ENCODE measurements at places on chromosomes 2 and 18.
A peak's percentile ranks its signal among the peaks of the same experiment; 100 is the strongest.

GRCh38 chr2:11562476-11562875, 28.6 kb downstream of the GREB1 start:
- no peak for DNase-seq

DNA sequence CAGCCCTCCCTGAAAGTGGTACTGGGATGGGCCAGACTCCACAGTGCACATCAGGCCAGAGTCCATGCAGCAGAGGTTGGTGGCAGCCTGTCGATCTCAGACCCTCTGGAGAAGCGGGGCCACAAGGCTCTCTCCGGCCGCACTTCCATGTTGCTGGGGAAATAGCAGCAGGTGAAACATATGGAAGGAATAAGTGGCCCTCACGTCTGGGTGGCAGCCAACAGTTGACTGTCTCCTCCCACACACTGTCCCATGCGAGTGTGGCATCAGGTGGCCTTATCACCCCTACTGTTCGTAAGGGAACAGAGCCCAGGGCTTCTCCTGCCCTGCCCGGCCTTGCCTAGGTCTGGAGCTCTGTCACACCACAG, 58.1 kb upstream of the FOSL2 start:
- no peak for DNase-seq

DNA sequence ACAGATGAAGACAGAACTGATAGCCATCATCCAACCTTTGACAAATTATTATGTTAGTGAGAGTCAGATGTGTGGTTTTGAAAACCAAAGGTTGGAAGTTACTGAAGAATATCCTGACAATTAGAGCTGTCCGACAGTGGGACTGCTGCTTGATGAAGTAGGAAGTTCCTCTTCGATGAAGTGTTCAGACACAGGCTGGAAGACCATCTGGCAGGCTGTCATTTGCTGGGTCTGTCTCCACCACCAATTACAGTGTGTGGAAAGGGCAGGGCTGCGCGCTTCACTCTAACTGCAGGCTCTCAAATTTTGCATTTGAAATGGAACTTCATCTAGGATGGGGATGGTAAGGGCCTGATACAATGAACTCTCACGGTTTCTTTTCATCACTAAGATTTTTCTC, 313.8 kb downstream of the PIK3C3 start:
- no peak for DNase-seq

- DNase-seq: no peak
These were observed 34.8 kb downstream of the MYO3B start for GRCh38 chr2:170212625-170213280.

GRCh38 chr18:2636126-2636631, 19.3 kb upstream of the SMCHD1 start:
- no peak for DNase-seq

DNA sequence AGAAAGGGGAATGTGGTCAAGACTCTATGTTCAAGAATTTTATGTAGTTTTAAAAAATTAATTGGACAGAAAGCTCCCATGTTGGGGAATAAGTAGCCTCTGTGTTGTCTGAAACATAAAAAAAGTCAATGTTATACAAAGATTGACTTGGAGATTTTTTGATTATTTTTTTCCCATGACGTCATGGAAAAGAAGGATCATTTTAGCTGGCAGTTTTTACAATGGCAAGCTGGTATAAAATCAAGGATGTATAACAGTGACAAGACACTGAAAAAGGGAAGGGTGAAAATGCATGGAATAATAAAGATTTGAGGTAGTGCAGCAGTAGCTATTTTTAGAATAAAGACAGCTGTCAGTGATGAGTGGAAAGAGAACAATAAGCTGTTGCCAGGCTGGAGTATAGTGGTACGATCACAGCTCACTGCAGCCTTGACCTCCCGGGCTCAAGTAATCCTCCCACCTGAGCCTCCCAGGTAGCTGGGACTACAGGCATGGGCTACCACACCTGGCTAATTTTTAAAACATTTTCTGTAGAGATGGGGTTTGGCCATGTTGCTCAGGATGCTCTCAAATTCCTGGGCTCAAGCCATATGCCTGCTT, 9.2 kb downstream of the SLC39A10 start:
- DNase-seq: peak; percentile 69

- peak; percentile 60 for DNase-seq
These were observed 124.9 kb downstream of the RDH14 start for GRCh38 chr2:18435426-18436037.

GRCh38 chr18:40035966-40036365, 1919.1 kb upstream of the PIK3C3 start:
- no peak for DNase-seq

GRCh38 chr2:181309586-181309985, 147.6 kb upstream of the ITGA4 start:
- no peak for DNase-seq

DNA sequence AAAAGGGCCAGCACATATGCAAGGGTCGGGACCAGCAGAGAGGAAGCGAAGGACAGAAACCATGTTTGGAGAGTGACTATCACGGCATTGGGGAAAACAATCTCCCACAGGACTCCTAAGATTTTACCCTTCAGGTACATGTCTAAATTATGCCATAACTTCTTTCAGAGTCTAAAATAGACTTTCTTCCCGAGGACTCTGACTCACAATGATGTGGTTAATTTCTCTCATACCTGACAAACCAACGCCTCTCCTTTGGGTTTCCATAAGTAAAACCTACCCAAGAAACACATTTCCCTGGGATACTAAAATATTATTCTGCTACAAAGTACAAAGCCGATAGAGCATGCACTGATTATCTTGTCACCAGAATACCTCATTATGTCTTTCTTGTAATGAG, 127.8 kb upstream of the NETO1 start:
- DNase-seq: no peak

GRCh38 chr2:84613082-84613481, 96.8 kb downstream of the DNAH6 start:
- no peak for DNase-seq

- DNase-seq: no peak
These were observed 18.7 kb upstream of the SLC40A1 start for GRCh38 chr2:189599245-189599644.

DNA sequence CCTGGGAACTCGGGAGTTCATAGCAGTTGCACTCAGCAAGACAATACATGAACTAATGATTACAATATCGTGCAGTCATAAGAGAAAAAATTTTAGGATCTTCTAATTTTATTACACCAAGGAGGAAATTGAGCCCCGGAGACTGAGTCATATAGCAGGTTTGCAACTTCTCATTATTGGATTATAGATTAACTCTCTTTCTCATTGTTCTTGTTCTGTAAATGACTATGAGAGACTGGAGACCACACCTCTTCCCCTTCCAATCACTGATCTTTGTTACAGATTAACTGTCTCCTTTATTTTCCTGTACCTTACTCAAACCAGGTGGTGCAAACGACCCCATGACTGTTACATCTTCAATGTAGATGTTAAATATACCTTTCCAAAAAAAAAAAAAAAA, 435.8 kb upstream of the DDX18 start:
- DNase-seq: no peak

- no peak for DNase-seq
These were observed 75.0 kb upstream of the ID2 start for GRCh38 chr2:8606649-8607550.

DNA sequence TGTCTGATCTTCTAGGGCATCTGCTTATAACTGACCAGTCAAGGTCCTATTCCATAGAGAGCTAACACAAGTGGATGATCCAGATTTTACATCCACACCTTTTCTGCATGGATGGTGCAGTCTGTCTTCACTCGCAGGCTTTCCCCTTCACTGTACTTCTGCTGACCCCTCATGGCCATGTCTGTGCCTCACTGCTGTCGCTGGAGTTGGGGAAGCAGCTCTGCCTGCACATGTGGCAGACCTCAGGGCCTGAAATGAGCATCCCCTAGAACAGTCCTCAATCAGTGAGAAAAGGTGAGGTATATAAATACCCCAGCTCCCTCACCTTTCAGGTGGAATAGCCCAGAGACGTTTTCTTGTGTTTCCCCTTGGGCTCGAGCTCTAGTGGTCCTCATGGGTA, 233.8 kb downstream of the ANKRD36B start:
- no peak for DNase-seq

- DNase-seq: no peak
These were observed 1.9 kb downstream of the MAP4K3 start for GRCh38 chr2:39435234-39435633.

DNA sequence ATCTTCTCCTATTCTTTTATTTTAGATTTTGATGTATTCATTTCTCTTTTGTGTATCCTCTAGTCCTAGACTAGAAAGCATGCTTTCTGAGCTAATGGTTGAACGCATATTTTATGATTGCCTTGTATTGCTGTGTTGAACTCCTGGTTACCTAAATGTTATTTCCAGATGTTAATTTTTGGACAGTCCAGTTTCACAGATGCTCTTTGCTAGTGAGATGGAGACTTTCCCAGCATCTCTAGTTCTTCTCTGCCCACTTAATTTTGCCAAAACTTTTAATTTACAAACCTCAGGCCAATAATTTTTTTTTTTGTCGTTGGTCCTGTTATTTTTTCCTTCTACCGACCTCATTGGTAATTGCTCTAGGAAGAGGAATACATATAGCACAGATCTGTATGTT, 153.2 kb downstream of the HAUS1 start:
- no peak for DNase-seq

GRCh38 chr2:172096626-172097547, 5.8 kb downstream of the DLX2 start:
- peak; percentile 52 for DNase-seq

GRCh38 chr2:145085612-145086011, 565.7 kb upstream of the ZEB2 start:
- peak; percentile 16 for DNase-seq

- no peak for DNase-seq
These were observed 100.7 kb downstream of the MYT1L start for GRCh38 chr2:2230433-2230817.

GRCh38 chr2:16179701-16180416, 239.5 kb downstream of the MYCN start:
- no peak for DNase-seq

DNA sequence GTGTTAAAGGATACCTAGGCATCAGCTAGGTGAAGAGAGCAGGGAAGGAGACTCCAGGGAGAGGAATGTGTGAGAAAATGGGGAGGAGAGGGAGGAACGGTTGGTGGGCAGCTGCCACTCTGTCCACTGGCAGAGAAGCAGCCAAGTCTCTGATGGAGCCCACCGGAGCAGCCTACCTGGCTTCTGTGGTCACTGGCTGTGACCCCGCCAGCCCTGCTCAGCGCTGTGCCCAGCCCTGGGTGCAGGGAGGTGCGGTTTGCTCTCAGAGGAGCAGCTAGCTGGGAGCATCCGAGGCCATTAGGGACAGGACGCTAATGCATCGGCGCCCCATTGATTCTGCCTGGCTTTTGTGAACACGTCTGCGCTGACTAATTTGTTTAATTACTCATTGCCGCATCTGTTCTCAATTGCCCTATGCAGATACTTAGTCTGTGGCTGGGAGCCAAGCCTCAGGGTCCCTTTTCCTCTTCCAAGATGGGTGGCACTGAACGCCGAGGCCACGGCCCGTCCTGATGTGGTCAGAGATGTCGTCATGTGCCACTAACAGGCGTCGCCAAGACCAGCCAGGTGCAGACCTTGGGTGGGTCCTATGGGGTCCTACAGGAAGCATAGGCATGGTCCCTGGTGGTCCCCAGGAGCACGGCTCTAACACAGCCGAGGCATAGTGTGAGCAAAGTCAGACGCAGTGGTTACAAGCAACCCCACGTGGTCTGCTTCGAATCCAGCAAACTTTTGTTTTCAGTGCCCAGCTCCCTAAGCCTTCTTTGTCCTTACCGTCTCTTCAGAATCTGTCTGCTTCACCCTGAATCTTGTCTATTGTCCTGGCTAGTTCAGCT, 82.0 kb downstream of the RRM2 start:
- DNase-seq: no peak

DNA sequence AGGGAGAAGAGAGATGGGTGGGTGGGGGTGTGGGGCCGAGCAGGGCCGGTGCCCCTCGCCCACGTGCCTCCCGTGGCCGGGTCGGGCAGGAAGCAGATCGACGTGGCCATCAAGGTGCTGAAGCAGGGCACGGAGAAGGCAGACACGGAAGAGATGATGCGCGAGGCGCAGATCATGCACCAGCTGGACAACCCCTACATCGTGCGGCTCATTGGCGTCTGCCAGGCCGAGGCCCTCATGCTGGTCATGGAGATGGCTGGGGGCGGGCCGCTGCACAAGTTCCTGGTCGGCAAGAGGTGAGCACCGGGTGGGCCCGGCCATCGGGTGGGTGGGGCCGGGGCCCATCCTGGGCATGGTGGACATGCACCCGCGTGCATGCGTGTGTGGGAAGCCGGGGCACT, 21.8 kb downstream of the ZAP70 start:
- no peak for DNase-seq

DNA sequence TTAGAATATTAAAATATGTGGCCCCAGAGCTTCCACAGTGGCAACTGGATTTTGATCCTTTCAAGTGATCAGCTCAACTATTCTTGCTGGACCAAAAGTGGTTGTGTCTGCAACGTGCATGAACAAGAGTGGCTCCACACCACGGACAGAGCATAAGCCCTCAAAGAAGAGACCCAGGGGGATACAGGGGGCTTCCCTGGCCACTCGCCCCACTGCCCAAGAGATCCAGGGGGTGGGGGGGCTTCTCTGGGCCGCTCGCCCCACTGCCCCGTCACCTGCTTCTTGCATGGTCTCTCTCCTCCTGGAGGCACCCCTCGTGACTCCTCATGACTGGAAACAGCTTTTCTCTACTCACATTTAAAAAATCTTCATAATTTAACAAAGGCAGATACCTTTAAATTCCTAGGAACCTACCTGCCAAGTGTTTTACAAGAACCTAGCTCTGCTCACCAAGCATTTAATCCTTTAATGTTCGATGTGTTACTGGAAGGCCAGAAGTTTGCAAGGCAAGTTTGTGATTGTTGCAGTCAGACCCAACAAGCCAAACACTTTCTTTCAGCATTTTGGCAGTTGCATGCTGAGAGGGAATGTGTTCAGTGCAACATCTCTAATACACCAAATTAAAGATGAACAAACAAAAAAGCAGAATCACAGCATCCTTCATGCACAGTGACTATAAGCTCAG, 174.3 kb downstream of the BCL2 start:
- DNase-seq: no peak

DNA sequence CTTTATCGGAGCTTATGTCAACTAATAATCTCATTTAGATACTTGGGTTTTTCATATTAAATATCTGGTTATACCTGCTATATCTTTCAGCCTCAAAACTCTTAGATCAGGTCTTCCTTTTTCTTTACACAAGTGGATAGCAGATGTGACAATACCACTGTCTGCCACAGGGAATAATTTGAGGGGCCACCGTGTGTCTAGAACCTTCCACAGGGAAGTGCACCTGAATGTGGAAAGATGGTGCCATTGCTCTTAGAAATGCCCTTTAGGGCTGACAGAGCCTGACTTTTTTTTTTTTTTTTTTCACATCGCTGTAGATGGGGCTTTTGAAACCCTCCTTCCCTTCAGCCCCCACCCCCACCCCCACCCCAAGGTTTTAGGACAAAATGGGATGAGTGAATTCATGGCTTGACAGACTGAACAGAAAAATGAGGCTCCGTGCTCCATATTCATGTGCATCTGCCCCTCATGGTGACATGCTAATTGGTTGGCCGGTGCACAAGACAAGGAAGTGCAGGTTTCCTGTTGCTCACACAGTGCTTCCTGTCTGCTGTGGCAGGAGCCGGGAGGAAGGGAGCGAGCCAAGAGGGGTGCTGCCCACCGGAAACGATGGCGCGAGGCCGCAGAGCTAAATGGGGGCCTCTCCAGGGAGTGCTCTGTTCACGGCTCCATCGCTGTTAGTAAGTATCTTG, 246.0 kb downstream of the LDLRAD4 start:
- DNase-seq: peak; percentile 92

Data from dermis microvascular lymphatic vessel endothelial cell (primary cell).